ENCODE measurements at places on chromosomes 2 and 18.

DNA sequence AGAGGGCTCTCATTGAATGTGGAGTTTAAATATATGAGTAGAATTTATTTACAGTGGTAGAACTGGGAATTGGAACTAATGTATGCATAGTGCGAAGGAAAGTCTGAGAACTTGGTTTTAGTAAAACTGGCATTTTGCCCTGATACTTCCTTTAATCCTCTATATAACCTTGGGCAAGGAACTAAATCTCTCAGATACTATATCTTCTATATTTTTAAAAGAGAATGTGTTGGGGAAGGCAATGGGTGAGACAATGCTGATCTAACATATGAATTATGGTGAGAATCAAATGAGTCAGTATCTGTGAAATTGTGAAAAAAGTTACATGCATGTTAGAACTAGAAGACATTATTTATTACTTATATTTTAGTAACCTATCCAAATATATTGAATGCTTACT, 2109.4 kb upstream of the PIK3C3 start:
- no peak for DNase-seq

GRCh38 chr2:143688248-143688647, 559.0 kb downstream of the ARHGAP15 start:
- no peak for DNase-seq

GRCh38 chr2:120586507-120587278, 149.0 kb upstream of the GLI2 start:
- DNase-seq: no peak

DNA sequence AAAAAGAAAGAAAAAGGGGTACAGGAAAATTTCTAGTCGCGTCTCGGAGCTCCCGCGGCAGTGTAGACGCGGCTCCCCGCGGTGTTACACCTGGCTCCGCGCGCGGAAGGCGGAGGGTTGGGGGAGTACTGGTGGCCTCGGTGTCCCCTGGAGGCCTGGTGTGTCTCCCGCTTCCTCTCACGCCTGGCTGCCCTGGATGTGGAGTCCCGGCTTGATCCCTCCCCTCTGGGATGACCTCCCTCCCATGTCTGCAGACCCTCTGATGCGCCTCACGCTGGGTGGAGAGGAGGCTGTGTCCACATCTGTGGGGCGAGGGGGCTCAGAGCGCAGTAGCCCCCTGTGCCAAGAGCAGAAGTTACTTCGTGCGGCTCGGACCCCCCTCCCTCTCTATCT, 1.2 kb downstream of the KIF5C start:
- no peak for DNase-seq

GRCh38 chr2:191302459-191303139, 57.4 kb downstream of the MYO1B start:
- no peak for DNase-seq

GRCh38 chr2:75751824-75752468, 41.2 kb upstream of the GCFC2 start:
- DNase-seq: no peak

DNA sequence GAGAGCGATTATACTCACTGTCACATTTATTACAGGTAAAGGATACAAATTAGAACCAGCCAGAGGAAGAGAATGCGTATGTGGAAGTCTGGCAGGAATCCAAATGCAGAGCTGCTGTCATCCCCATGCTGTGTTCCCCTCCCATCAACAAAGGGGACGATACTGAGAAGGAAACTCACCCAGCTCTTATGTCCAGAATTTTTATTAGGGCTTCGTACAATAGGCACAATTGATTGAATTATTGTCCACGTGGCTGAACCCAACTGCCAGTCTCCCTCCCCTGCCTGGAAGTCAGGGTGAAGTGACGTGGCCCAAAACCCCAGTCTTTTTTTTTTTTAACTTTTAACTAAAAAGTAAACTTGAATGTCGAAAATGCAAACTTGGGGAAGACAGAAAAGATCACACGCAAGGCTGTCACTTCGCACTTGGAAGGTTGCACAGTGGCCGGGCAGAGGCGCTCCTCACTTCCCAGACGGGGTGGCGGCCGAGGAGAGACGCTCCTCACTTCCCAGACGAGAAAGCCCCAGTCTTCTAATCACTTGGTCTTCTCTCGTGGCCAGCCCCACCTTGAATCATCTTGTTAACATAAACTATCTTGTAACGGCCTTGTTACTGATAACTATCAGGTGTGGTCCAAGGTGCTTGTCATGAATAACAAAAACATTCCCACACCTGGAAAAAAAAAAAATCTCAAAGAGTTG, 40.0 kb upstream of the ITSN2 start:
- no peak for DNase-seq

- DNase-seq: no peak
Observed at GRCh38 chr18:48312066-48312465, 97.1 kb downstream of the ZBTB7C start.

- DNase-seq: peak; percentile 70
Observed at GRCh38 chr2:109510136-109511028, 103.4 kb downstream of the SEPTIN10 start.

- DNase-seq: peak; percentile 37
Observed at GRCh38 chr2:210541290-210541902, 15.0 kb upstream of the CPS1 start.

DNA sequence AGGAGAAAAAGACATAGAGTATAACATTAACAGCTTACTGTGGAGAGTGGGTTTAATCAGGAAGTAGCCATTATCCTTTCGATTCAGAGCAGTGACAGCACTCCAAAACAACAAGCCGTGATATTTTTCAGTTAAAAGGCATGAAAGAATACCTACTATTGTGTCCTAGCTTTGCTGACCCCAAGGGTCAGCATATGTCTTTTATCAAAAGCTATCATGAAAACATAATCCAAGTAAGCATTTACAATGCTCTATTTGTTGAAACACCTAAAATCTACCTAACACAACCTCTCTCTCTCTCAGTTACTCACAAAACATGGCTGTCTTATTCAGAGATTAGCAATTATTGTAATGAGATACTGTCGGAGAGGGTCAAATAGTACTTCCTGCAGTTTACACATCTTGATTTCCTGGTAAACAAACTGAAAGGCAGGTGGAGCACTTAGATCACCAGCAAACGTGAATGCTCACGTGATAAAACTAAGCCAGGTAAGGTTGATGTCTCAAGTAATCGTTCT, 100.0 kb downstream of the BAZ2B start:
- DNase-seq: peak; percentile 18

DNA sequence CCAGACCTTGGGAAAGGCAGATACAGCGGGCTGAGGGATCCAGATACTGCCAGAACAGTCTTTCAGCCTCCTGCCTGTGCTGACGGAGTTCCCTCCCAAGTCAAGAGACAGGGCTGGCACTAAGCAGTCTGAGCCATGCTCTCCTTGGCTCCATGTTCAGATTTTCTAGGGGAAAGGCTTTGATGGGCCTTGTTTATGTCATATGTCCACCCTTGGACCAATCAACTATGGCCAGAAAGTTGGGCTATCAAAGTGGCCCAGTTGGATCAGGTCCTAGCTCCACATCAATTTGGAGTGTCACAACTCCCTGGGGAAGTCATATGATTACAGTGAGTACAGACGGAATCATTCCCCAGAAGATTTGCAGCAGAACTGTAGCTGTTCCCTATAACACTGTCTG, 152.0 kb downstream of the GREB1L start:
- DNase-seq: no peak

- no peak for DNase-seq
Observed at GRCh38 chr2:105573490-105573889, 171.2 kb upstream of the NCK2 start.

GRCh38 chr2:18630101-18630500, 40.7 kb upstream of the NT5C1B start:
- peak; percentile 81 for DNase-seq

DNA sequence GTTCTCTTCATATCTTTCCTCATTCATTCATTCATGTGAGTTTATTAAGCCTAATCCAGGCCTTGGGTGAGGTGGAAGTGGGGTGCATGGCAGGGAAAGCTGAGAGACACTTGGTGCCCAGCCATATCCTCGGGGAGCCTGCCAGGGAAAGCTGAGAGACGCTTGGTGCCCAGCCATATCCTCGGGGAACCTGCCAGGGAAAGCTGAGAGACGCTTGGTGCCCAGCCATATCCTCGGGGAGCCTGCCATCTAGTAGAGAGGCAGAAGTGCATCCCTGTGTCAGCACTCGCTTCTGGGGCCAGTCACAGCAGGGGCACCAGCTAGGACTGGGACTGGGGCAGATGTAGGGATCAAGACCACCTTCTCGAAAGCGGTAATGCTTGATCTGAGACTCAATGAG, 39.4 kb downstream of the DDX18 start:
- no peak for DNase-seq

DNA sequence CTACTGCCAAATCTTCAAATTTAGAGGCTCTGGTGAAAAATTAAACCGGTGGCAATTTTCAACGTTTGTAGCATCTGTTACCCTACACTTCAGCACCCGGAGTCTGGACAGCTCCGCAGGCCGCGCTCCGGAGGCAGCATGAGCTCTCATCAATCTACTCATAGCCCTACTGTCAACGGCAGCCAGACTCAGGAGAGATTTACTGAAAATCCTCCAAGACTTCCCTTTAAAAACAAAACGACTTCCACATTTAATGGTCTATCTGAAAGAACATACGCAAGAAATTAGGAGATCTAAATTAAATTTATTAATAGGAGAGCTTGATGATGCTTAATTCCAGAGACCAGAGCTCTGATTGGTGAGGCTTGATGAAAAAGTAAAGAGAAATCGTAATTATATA, 970 bp upstream of the ADCYAP1 start:
- DNase-seq: peak; percentile 14

GRCh38 chr2:146579147-146579930, 1265.5 kb upstream of the ACVR2A start:
- DNase-seq: peak; percentile 73

DNA sequence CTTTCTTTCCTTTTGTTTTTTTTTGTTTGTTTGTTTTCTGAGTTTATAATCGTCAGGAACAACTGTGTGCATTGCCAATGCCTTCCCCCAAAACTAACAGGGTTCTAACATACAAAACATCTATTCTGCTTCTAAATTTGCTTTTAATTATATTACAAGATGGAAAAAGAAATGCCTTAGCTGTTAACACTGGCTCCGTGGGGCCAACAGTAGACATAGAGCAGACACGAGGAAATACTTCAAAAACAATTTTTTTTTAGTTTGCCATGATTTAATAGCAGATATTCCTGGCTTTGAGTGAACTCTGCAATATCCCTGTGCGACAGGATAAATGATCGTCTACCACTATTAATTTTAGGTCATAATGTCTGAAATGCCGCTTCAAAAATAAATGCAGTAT, 153.3 kb upstream of the HNRNPA3 start:
- DNase-seq: no peak

- no peak for DNase-seq
Observed at GRCh38 chr18:58542426-58543159, 86.3 kb downstream of the ALPK2 start.

DNA sequence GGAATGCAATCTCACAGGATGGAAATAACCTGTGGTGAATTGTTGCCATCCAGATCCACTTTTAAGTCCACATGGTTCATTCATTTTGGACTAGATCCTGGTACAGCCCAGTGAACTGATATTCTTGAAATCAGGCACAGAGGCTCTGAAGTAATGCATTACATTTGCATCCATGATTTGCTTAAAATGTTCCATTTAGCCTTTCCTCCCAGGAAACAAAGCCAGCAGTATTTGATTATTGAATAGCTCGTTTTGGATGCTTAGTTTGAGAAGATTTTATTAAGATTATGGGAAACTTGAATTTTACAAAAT, 995.8 kb upstream of the CDH2 start:
- no peak for DNase-seq

DNA sequence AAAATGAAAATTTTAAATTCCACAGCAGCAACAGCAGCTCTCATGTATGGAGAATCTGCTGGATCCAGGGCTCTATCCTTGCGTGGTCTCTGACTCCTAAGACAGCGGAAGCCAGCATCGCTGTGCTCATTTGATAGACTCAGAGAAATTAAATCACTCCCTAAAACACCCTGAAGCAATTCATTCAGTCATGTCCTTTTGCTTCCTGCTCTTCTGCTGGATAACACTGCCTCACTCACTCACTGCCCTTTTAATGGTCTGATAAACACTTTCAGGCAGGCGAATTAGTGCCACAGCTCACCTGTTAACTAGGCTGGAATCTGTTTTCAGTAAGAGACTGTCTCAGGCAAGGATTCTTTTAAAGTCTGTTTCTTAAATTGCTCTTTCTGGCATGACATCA, 10.0 kb downstream of the WIPF1 start:
- DNase-seq: peak; percentile 41

GRCh38 chr2:55581874-55582547, 35.4 kb downstream of the PPP4R3B start:
- DNase-seq: peak; percentile 58

Data from AG10803 (cell line).